ENCODE measurements at places on chromosomes 12 and 14.

- DNase-seq = no peak
These were observed 64.5 kb downstream of the TSPAN9 start for GRCh38 chr12:3141339-3142321.

GRCh38 chr14:85873006-85873405 is 343.1 kb downstream of the FLRT2 start:
- no peak for DNase-seq

- no peak for DNase-seq
These were observed 570.0 kb upstream of the FLRT2 start for GRCh38 chr14:84959851-84960520.

- DNase-seq = no peak
These were observed 16.3 kb downstream of the ELK3 start for GRCh38 chr12:96210376-96211055.

DNA sequence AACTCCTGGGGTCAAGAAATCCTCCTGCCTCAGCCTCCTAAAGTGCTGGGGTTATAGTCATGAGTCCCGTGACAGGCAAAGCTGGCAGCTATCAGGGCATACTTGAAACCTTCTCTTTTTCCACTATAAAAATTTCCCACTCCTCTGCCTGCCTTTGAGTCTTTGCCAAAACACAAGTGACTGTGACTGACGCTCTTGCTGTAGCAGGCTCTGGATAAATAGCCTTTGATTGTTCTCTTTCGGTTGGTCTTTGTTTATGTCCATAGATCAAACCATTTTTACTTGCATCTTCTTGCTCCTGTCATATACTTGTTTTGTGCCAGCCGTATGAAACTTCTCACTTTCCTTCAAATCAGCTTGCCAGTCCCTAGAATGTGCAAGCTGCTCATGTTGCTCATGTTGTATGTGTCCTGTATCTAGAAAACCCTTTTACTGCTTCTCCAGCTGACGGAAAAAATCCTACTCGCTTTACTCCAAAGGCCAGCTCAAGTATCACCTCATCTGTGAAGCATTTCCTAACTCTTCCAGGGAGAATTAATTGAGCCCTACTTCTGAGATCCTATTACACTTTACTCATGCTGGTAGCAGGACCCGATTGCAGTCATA is 73.1 kb downstream of the RESF1 start:
- no peak for DNase-seq

- no peak for DNase-seq
These were observed 85.4 kb downstream of the C12orf50 start for GRCh38 chr12:87943762-87944161.

DNA sequence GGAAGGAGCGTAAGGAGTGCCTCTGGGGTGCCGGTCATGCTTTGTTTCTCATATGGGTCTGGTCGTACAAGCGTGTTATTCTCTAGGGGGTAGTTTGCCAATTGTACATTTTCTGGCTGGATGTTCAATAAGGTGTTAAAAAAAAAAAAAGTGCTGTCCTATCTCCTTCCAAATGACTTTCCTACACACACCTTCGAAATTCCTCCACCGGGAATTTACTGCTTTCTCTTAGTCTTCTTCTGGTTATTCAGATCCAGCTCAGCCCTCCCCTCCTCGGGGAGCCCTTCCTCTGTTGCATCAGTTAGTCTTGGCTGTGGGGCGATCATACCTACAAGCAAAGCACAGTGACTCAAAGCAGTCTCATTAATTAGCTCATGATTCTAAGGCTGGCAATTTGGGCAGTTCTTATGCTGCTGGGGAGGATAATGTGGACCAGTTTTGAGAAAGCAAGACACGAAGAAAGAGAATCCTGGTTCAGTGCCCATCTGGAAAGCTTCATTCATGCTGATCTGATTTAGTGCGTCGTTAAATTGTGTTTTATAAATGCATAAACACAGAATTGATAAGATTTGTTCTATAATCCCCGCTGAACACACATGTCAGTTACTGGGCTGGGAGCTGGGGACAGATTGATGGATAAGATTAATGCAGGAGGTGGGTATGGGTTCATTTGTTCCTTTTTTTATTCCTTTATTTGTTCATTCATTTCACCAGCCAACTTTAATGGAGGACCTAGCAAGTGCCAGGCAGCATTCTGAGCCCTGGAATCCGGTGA is 9.2 kb upstream of the CLMN start:
- no peak for DNase-seq
